ENCODE measurements at places on chromosomes 2 and 18.

DNA sequence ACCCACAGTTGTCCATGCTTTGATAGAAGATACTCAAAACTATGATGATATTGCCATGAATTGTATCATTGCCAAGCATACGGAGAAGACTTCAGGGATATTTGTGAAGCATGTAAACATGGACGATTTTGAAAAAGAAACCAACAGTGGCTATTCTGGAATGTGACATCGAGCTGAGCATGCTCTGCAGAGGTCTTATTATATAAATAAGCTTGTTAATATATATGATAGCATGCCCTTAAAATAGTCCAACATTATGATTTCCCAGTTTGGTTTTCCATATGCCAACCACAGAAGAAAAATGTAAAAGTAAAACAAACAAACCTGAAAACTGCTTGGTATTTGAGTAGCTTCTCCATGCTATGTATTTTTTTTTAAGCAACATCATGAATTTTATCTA, 159.1 kb downstream of the LNPK start:
- DNase-seq, result no peak

- no peak for DNase-seq
These were observed 16.9 kb downstream of the CXCR4 start for GRCh38 chr2:136101042-136101441.

- DNase-seq, result no peak
These were observed 12.6 kb downstream of the RTP5 start for GRCh38 chr2:241882091-241882625.

DNA sequence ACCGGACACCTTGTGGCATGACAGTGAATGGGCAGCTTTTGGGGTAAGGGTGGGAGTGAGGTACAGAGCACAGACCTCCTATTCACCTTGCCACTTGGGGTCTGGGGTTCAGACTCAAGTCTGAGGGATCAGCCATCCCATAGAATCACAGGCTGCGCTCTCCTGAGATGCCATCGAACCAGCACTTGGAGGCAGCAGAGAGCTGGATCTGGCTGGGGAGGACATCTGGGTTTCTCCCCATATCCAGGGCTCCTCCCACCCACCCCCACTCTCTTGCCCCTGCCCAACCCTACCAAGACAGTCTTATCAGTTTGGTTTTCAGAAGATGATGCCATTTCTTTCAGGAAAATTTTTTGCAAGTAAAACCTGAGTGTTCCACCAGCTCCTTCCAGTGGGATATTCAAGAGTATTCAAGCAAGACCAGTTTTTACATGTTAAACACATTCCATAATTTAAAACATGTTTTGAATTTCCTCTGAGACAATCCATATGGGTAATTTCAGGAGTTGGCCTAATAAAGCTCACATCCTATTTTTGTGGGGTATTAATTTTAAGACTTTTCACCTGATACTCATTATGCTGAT, 29.2 kb upstream of the TEX44 start:
- DNase-seq, result no peak

DNA sequence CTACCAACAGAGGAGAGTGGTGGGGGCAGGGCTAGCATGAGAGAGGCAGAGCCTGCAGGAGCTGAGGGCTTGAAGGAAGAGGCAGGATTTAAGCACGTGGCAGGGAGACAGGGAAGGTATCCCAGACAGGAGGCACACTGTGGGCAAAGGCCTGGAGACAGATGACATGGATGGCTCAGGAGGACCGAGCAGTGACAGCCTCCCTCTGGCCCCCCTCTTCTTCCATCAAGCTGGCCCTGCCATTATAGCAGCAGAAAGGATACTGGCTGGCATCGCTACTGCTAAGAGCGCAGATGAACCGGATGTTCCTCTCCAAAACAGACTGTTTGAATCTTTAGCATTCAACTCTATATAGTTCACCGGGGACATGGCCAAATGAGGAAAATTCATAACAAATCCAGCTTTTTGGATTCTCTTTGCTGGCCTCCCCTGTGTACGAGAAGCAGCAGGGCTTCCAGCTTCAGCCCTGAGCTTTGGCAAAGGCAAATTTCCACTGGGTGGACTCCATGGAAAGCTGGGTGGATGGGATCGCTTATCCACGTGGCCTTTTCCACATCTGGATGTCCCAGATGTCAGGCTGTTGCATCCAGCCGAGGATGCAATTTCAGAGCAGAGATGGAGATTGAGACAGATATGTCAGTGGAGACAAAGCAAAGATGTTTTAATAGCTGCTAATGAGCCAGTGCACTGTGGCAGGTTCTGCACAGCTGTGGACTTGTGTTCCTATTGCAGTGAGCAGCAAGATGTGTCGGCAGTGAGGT, 36.2 kb downstream of the CAPN13 start:
- DNase-seq, result no peak

DNA sequence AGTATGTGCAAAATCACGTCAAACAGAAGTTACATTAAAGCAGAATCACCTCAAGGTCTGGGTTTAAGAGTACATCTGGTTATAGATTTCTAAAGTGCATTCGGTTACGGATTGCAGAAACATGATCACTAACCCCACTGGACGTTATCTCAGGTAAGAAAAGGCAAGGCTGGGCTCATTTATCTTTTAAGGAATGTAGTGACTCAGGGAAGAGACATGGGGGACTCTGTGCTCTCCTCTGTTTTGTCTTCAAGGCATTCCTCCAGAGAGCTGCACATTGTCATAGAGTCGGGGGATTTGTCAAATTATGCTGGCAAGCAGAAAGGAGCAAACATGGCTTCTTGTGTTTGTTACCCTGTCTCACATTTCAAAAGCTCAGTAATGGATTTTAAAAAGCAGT, 14.3 kb downstream of the WDSUB1 start:
- no peak for DNase-seq

DNA sequence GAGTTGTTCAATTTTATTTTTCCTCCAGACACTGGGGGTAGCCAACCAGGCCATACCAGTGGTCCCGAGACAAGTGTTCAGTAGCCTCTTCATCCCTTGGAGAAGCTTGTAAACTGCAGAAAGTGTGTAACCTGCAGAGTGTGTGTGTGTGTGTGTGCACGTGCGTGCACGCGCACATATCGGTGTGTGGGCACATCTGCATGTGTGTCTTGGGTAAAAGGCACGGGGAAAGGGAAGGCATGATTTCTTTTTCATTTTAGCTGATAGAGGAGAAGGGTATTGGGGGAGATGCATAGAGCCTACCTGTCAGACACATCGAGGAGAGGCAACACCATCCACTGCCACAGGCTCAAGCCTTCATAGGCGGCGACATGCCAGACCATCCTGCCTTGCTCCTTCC, 181.4 kb downstream of the CLIP4 start:
- no peak for DNase-seq

DNA sequence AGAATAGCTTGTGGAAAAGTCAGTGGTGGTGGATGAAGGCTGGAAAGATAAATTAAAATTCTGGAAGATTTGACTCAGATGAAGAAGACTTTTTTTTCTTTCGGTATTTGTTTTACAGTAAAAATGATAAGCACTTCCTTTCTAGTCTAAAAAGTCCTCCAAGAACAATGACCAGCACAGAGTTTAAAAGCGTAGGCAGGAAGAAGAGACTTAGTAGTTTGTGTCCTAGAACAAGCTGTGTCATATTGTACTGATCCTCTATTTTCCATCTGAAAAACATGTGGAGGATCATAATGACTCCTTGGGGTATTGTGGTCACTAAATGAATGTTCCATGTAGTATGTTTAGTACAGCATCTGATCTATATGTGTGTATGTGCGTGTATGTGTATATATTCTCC, 132.4 kb upstream of the FSHR start:
- no peak for DNase-seq

- DNase-seq, result no peak
These were observed 43.7 kb downstream of the POU3F3 start for GRCh38 chr2:104897515-104898184.

GRCh38 chr2:30293303-30293921, 62.1 kb downstream of the LBH start:
- DNase-seq, result no peak

GRCh38 chr2:62343636-62344337, 147.9 kb downstream of the B3GNT2 start:
- no peak for DNase-seq

DNA sequence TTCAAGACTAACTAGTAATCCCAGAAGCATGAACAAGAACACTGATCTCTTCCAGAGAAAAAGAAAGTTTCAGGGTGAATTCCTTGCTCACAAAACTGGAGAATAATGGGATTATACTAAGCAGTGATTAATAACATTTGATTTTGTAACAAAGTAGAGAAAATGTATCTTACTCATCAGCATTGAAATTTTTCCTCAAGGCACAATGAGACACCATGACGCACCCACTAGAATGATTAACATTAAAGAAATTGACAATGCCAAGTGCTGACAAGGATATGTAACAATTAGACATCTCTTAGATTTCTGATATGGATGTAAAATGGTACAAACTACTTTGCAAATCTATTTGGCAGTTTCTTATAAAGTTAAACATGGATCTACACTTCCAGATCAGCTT, 101.1 kb upstream of the EPHA4 start:
- DNase-seq, result no peak

GRCh38 chr18:7165846-7166393, 48.3 kb upstream of the LAMA1 start:
- no peak for DNase-seq

- DNase-seq, result no peak
These were observed 307.7 kb downstream of the STK39 start for GRCh38 chr2:167939514-167940345.

DNA sequence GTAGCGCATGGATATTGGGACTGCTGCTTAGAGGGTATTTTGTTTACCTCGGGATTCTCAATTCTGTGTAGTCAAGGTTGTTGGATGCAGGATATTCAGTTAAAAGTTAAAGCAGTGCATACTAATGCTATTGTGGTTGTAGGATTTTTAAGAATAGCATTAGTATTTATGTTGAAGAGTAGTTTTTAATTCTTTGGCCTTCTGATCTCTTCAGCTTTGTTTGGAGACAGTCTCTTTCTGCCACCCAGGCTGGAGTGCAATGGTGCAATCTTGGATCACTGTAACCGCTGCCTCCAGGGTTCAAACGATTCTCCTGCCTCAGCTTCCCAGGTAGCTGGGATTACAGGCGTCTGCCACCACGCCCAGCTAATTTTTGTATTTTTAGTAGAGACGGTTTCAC, 1.5 kb downstream of the RHBDD1 start:
- no peak for DNase-seq

GRCh38 chr2:109513749-109514588, 99.8 kb downstream of the SEPTIN10 start:
- DNase-seq, result no peak

DNA sequence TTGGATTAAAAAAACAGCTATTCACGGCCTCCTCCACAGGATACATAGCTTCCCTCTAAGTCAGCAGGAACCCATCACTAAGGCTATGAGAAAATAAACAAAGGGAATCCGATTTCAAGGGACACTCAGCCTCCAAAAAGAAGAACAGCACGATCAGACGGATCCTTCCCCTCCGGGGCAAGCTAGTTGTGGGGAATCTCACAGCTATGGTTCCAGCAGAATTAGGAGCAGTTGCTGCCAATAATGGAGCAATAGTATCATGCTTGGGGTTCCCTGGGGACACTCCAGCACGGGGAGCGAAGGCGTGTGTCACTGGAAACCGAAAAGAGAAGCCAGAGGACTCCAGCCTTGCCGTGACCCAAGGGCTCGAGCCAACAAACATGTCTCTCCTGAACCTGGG, 163.1 kb downstream of the TTC32 start:
- DNase-seq, result no peak

- no peak for DNase-seq
These were observed 7.9 kb downstream of the STK11IP start for GRCh38 chr2:219605607-219605954.

GRCh38 chr2:127510073-127510472, 16.2 kb downstream of the IWS1 start:
- no peak for DNase-seq

DNA sequence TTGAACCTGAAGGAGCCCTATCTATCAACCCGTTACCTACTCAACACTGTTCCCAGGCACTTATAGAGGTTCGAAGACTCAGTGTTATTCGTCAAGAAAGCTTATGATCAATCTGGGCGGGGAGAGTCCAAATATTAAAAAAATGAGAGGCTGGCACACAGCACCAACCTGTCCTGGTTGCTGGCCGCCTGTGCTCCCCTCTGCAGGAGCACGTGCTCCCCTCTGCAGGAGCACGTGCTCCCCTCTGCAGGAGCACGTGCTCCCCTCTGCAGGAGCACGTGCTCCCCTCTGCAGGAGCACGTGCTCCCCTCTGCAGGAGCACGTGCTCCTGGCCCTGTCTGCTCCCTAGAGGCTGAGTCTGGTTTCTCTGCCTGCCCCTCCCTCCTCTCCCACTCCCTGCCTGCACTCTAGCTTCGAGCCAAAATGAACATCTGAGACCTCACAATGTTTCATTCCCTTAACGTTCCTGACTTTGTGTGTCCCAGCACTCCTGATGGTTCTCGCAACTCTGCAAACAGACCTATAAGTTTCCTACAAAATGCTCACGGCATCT, 614.0 kb upstream of the ID2 start:
- DNase-seq, result no peak

- no peak for DNase-seq
These were observed 3.3 kb upstream of the ADAM17 start for GRCh38 chr2:9558948-9559381.

GRCh38 chr2:46825939-46826568, 89.6 kb downstream of the MCFD2 start:
- no peak for DNase-seq

GRCh38 chr2:146666340-146666739, 1178.5 kb upstream of the ACVR2A start:
- no peak for DNase-seq

GRCh38 chr2:2708575-2709430, 377.7 kb upstream of the MYT1L start:
- no peak for DNase-seq

- DNase-seq, result no peak
These were observed 47.5 kb downstream of the ZFP36L2 start for GRCh38 chr2:43178602-43179542.

GRCh38 chr2:86686905-86687304, 33.2 kb upstream of the RMND5A start:
- DNase-seq, result no peak

DNA sequence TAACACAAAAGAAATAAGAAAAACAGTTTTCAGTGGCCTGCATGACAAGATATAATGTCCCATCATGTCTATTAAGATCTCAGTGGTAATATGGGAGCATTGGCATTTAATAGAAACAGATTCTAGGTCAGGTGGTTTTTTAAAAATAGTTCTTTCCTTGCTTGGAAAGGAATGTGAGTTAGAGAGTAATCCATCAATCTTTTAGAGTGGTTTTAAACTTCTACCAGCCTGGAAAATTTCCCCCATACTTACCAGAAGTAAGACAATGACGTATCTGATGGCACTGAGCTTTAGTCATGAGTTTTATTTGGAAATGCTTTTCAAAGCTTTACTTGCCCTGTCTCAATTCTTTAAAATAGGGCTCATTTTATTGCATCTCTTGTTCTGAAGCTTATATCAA, 441.7 kb upstream of the SMIM21 start:
- no peak for DNase-seq

DNA sequence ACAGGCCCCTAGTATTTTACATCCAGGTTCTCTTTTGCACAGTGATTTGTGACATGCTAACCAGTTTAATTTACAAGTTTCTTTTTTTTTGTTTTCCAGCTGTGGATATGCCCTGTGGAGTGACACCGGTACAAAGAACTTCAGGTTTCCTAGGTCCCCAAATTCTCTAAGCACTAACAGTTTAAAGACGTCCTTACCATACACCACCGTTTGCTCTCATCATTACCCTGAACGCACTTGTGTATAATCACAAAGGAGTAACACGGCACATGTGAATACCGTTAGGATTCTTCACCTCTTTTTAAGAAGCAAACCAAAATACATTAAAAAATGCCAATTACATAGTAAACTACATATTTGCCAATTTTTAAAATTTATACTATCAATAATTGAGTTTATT, 853 bp downstream of the LANCL1 start:
- no peak for DNase-seq
